Activated CD4-positive, alpha-beta T cell treated with anti-CD3 and anti-CD28 coated beads, Interleukin-2, Interleukin-4, amounts not matched to agents 100 ng/mL and 50 ng/mL, durations not matched to agents 16 hours and 8 hours (primary cell): ENCODE measurements at places on chromosomes 12 and 14.
A peak's percentile ranks its signal among the peaks of the same experiment; 100 is the strongest.

DNA sequence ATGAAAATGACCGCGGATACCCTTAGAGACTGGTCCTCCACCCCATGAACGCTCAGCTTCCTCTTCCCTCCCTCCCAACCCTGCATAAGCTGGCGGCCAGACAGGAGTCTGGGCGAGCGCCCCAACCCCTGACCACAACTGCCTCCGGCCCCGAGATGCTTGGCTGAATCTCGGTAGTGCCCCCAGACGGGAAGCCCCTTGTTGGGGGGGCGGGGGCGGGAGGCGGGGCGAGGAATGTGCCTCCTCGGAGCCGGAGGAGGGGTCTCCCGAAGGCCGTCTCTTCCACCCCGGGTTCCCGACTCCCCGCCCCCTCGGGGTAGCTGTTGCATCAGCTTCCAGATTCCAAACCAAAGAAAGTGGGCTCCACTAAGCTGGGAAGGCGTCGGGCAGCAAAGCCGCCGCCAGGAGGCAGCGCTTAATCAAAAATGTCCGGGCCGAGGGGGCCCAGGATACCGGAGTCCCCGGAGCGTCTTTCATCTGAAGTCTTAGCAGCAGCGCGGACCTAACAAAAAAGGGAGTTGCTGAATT lies 7.1 kb upstream of the MRPL52 start:
- DNase-seq: peak; percentile 67

DNA sequence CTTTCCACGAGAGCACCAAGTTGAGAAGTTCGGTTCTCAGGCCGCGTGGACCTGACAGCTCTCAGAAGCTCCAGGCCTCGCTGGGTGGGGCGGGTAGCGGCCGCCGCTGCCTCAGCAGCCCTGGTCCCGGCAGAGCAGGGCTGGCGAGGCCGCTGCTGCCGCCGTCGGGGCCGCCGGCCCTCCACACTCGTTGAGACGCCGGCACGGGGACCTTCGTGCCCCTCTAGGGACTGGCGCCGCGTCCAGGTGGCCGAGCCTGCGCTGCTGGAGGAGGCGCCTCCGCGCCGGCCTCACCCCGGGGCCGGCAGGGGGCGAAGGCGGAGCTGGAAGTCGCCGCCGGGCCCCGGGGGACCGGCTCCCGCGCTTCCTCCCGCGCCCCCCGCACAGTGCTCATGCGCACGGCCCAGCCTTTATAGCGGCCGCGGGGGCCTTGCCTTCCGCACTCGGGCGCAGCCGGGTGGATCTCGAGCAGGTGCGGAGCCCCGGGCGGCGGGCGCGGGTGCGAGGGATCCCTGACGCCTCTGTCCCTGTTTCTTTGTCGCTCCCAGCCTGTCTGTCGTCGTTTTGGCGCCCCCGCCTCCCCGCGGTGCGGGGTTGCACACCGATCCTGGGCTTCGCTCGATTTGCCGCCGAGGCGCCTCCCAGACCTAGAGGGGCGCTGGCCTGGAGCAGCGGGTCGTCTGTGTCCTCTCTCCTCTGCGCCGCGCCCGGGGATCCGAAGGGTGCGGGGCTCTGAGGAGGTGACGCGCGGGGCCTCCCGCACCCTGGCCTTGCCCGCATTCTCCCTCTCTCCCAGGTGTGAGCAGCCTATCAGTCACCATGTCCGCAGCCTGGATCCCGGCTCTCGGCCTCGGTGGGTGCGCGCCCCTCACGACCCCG lies at the start of gene COCH:
Gene COCH, plus strand, starts transcription at position 440 of the 879 bp plus-strand sequence. Its CDS starts 380 bp downstream, at position 820.
- DNase-seq: peak; percentile 4

GRCh38 chr12:99334285-99335056 lies 313.1 kb upstream of the GARIN6 start:
- no peak for DNase-seq

- no peak for DNase-seq
Measured at GRCh38 chr14:100619396-100620254, 32.4 kb upstream of the BEGAIN start.

GRCh38 chr12:107992029-107992428 lies 137.1 kb upstream of the WSCD2 start:
- DNase-seq: no peak

GRCh38 chr14:97293659-97294058 lies 496.5 kb downstream of the VRK1 start:
- DNase-seq: no peak

DNA sequence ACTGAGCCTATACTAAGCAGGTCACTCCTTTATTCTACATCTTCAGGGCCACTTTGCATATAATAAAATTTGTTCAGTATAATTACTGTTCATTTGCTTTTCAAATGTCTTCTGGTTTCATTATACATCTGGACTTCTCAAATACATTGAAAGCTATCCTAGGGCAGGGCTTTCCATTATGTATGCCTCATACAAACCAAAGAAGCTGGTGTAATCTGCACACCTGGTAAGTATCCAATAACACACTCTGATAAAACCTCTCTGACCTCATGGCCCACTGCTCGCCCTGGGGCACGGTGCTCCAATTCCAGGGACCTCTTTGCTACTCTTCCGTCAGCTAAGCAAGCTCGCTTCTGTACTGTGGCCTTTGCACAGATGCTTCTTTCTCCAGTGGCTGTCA lies 21.9 kb upstream of the ISM2 start:
- no peak for DNase-seq

DNA sequence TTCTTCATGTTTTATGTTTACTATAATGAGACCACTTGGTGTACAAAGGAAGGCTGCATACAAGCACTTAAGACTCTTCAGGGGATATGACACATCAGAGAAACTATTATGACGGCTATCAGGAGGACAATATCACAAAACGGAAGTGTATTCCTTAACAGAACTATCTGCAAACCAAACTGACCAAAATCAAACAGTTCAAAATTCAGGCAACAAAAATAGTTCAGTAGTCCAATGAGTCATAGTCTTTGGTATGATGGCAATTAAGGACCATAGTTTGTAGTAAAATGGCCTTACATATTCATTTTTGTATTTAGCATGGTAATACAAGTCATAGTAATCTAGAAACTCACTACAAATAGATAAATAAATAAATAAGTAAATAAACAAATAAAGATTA lies 1638.7 kb upstream of the SEL1L start:
- DNase-seq: no peak

DNA sequence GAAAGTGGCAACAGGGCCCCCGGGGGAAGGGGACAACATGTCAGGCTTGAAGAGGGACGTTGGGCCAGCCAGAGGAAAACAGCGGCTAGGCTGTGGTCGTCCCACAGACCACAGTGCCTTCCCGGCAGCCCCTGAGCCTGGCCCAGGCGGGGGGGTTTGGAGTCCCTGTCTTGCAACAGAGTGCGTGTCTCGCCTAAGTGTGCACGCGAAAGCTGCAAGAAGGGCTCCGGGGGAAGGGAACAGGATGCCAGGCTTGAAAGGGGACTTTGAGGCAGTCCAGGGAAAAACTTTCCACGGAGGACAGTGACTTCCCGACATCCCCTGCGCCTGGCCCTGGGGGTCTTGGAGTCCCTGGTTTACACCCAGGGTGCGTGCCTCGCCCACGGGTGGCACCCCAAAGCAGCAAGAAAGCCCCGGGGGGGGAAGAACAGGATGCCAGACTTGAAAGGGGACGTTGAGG lies 157.5 kb upstream of the ALG10B start:
- DNase-seq: no peak

- DNase-seq: no peak
Measured at GRCh38 chr12:26599096-26599695, 233.8 kb downstream of the ITPR2 start.

GRCh38 chr14:90398315-90398839 lies 1.5 kb downstream of the CALM1 start:
- peak; percentile 65 for DNase-seq

DNA sequence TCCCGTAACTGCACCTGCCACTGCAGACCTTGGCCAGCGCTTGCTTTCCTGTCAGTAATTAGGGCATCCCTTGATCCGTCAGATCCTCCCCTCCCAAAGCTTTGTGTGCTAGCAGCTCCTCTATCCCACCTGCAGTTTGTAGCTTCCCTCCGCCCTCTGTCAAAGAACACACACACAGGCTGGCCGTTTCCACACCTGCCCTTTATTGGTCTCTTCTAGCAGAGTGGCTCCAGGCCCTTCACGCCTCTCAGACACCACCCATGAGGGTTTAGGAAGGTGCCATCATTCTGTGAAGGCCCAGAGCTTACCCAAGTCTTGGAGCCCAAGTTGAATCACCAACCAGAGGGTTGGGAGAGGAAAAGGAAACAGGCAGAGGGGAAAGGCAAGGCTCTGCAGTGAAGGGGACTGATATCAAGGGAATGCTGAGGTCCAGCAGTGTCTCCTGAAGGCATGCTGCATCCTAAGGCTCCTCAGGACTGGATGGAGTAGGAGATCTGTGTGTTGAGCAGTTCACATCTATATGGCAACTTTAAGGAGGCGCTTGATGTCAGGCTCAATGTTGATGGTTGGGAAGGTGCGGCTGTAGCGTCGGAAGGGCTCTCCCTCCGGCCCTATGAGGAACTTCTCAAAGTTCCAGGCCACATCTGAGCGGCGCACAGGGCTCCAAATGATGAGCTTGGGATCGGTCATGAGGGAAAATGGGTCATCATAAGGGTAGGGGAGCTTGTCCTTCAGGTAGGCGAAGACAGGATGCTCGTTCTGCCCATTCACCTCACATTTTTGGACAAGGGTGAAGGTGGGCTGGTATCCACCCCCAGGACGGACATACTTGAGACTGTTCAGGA lies 3.4 kb downstream of the GPX2 start:
- DNase-seq: no peak

DNA sequence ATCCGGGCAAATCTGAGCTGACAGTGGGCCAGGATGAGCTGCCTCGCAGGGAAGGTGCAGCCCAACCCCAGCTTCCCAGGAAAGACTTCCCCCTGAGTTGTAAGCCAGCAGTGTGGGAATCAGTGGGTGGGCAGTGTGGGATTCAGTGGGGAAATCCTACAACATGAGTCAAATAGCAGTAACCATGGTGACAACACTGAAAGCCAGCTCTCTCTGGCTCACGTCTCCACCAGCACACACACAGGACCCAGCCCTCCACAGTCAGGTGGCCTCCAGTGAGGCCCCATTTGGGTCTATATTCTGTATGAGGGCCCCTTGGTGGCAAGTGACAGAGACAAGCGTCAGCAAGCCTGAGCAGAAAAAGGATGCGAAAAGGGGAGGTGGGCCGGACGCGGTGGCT lies 6.0 kb upstream of the LGALS3 start:
- DNase-seq: no peak
